Daoy (cell line): ENCODE measurements at places on chromosomes 4 and X.

DNA sequence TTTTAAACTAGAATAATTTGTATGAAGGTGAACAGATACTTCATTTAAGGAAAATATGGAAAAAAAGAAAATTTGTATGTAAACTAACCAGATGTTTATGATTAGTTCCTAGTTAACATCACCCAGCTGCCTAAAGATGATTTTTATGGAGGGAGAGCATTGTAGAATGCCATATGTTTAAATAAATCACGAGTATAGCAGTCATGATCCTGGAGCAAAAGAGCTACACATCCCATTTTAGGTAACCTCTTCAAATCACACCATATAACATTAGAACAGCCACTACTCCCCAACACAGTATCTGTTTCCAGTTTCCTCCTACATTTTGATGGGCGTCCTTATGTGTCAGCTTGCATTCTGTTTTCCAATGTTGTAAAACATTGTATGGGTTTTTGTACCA, 571.9 kb upstream of the FAM241A start:
- no peak for DNase-seq

GRCh38 chrX:329291-329910, 10.8 kb upstream of the GTPBP6 start:
- DNase-seq, result no peak

DNA sequence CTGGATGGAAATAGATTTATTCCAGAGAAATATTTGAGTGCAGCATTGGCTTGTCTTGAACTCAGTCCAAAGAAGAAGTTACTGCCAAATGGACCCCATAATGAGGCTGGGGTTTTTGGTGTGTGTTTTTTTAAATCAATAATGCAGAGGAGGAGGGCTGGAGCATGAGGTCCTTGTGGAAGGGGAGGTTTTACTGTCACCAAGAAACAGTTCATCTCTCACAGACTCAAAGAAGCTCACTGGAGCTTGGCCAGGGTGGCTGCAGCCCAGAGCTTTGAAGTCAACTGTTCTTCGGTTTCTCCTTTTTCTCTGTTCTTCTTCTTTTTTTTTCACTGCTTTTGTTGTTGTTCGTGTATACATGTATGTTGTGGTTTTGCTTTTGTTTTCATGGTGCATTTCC, 377.7 kb downstream of the FBXW7 start:
- DNase-seq, result no peak

- no peak for DNase-seq
Measured at GRCh38 chrX:153353416-153353815, 19.5 kb downstream of the ZNF275 start.

DNA sequence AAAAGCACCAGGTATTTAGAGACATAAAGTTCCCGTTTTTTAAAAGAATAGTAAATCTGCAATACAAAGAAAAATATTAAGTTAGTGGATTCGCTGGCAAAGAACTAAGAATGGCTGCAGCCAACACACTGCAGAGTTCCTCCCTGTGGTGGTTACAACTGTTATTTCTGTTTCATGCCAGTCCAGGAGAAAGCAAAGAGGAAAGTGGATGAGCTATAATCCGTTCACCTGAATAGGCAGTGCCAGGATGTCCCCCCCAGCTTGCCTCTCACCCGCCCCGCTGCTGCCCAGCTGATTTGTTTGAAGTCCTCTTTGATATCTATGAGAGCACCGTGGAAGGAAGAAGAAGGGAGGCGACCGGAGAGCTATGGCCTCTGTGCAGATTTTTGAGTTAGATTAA, 63.9 kb downstream of the PTCHD1 start:
- no peak for DNase-seq

GRCh38 chr4:151197247-151197646, 79.7 kb upstream of the PRSS48 start:
- DNase-seq, result no peak

- no peak for DNase-seq
Measured at GRCh38 chr4:89413518-89413917, 105.9 kb upstream of the GPRIN3 start.

DNA sequence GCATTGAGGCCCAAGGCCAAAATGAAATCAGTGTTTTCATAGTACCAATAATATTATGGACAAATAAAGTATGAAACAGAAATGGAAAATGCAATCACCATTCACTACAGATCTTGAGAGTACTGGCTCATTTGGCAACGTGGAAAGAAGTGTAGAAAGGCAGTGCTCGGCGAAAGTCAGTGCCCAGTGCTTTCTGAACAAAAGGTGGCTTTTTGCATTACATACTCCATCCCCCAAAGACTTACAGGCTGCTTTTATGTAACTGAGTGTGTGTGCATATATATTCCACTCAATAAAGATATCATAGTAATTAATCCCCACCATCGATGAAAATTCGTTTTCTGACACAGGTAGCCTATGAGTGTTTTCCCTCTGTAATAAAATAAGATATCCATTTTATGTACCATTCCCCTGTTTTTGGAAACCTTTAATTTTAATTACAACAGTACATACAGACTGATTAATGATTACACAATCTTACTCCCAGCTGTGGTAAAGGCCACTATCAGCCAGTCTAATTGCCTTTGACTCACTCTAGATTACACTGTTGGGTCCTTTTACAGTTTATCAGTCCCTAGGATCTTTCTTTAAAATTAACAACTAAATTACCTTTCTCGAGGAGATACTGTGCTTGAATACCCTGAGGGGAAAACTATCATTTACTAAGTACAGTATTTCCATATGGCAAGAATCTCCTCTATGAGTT, 65.9 kb downstream of the MAD2L1 start:
- peak; percentile 5 for DNase-seq

DNA sequence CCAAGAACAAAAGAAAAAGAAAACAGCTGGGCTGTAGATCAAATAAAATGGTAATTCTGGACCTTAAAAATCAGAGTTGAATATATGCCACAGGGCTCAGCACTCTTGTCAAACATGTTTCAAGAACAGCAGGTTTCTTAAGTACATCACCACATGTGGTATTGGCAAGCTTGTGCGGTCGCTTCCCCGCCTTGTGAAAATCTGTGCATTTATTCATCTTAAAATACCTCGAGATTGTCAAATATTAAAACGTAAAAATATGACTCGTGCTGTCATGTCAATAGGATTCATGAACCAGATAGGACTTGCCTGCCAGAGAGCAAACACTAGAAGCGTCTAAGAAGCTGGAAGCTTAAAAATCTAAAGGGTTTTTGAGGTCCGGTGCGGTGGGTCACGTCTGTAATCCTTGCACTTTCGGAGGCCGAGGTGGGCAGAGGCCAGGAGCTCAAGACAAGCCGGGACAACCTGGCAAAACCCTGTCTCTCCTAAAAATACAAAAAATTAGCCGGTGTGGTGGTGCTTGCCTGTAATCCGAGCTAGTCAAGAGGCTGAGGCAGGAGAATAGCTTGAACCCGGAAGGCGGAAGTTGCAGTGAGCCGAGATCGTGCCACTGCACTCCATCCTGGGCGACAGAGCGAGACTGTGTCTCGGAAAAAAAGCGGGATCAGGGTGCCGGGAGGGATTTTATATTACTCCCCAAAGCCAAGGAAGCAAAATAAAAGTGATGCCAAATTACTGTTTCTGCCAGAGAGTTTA, 40.2 kb upstream of the TMEM154 start:
- DNase-seq, result no peak

DNA sequence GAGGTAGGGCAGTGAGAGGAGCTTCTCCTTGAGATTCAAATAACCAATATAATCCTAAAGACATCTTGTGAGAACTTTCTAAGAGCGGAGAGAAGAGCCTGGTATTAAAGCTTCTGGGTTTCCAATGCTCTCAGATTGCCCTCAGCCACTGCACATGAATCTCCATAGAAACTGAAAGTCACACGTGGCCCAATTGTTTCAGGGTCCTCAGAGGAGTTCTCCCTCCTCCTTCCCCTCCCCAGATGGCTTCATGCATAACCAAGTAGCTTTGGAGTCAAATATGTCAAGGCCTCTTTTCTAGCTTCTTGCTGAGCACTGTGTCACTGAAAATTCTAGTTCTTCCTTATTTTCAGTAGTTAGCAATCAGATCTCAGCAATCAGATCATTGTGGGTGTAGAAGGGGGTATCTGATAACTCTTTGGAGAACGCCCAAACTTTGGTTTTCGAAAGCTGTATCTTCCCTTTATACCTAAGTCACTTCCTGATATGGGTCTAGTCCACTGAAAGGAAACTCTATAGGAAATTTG, 2.2 kb downstream of the BTK start:
- no peak for DNase-seq

DNA sequence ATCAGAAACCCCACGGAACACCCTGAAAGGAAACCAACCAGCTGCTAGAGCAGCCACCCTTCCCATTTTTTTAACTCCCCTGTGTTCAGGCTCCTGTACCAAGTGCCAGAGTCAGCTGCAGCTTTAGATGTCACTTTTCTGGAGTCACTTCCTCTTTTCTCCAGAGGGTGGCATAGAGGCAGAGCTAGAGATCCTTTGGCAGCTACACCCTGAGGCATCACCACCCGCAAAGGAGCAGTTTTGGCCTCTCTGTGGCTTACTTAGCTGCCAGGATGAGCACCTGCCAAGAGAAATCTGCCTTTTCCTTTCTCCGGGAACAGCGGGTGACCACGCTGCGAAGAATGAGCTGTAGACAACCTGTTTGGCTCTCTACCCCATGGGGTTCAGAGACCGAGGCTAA, 58.0 kb upstream of the CHRDL1 start:
- DNase-seq, result peak; percentile 6

DNA sequence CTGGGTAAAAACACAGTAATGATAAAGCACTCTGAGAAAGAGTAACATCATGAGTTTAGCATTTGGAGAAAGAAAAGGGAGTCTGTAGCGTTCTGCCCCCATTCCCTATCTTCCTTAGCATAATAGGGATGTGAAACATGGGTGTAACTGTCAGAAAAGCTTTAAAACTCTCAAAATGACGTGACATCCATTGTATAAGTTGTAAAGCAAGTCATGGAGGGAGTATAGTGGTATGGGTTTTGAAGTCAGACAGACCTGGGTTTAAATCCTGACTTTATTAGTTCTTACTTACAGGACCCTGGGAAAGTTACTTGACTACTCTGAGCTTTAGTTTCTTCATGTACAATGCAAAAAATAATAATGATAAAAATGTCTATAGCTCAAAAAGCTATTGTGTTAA, 17.1 kb downstream of the FBXO8 start:
- no peak for DNase-seq

DNA sequence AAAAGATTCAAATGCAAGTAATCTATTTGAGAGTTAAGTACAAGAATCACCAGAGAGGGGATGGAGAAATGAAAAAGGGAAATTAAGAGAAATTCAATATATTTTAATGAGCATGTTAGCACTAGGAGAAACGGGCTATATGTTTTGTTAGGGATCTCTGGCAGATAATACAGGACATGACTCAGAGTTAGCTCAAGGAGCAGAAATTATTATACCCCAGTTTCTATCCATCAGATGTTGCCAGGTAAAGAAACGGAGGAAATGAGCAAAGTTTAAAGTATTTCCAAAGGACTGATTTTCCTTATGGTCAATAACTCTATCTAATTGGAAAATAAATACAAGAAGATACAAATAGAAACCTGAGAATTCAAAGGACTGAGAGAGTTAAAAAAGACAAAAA, 867.6 kb downstream of the TRAM1L1 start:
- peak; percentile 14 for DNase-seq

DNA sequence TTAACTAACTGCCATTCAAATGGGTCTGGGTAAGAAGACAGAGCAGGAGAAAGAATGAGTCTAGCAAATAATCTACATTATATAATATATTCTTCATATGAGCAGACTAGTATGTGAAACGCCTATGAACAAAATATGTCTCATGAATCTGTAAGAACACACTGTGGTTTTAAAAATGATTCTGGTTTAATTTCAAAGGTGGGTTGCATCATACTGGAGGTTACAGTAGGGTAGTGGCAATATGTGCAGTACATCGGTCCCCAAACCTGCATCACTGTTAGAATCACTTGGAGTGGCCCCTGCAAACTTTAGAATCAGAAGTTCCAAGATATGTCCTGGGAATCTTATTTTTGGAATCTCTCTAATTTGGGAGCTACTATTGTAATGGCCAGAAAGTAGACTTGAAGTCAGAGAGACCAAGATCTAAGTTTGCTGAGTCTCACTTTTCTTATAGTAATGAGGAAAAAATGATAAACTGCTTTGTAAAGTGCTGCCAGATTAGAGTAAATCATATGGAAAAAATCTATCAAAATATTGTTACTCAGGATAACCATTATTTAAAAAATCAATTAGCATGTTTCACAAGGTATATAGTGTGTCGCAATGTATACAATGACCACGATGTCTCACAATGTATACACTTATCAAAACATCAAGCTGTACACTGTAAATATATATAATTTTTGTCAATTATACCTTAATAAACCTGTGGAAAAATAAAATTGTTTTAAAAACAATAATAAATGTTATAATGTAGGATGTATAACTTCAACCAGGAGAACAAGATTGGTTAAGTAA, 37.9 kb upstream of the ARSJ start:
- no peak for DNase-seq

DNA sequence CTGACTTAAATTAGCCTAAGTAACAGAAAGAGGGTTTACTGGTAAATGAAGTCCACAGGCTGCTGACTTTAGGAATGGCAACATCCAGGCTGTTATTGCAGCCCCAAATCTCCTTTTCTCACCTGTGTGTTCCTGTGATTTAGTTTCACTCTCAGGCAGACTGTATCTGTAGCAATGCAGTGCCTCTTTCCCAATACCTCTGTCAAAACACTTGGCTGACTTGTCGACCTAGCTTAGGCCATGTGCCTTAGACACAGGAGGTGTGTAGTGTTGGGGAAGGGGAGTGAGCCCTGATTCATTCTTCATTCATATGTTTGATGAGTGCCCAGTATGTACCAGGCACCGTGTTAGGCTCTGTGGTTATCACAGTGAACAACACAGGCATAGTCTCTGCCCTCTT, 46.9 kb downstream of the JADE3 start:
- no peak for DNase-seq
